ENCODE measurements at places on chromosomes 7 and 10.

DNA sequence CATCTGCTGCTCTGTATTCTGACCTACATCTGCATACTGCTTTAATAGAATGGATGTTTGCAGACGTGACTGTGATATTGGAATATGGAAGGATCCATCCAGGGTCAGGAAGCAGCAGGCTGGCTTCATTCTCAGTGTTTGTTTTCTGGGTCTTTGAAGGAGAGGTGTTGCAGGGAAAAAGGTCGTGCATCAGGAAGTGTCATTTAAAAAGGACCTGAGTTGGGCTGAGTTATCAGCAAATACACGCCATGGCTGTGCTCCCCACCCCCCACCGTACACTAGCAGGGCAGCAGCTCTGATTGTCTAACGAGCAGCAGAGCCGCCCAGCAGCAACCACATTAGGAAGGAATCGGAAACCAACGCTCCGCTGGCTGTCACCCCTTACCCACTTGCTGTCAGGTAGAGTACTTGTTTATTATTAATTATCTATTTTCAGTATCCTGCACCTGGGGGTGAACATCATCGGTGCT, 63.1 kb upstream of the STEAP1B start:
- peak; percentile 51 for DNase-seq

- no peak for DNase-seq
These were observed 60.5 kb upstream of the BET1 start for GRCh38 chr7:94064541-94065191.

GRCh38 chr7:8303904-8304528, 42.0 kb upstream of the ICA1 start:
- DNase-seq: no peak

- no peak for DNase-seq
These were observed 187.8 kb downstream of the PARD3 start for GRCh38 chr10:34627331-34627730.

DNA sequence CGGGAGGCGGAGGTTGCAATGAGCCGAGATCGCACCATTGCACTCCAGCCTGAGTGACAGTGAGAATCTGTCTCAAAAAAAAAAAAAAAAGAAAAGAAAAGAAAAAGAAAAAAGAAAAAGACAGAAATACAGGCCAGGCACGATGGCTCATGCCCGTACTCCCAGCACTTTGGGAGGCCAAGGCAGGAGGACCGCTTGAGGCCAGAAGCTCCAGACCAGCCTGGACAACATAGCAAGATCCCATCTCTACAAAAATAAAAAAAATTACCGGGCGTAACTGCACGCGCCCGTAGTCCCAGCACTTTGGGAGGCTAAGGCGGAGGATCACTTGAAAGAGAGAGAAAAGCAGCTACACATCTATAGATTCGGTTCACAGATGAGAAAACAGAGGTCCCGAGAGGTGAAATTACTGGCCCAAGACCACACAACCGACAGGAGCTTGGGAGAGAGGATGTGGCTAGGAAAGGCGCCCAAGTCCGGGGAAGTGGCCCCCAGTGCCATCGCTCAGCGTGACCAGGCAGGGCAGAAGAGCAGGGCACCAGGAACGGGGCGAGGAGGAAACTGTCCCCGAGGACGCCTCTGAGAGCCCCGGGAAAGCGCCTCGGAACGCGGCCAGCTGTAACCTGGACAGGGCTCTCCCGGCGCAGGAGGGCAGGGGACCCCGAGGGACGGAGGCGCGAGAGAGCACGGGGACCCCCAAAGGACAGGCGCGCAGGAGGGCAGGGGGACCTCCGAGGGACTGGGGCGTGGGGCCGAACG, 612 bp downstream of the SNX8 start:
- no peak for DNase-seq

DNA sequence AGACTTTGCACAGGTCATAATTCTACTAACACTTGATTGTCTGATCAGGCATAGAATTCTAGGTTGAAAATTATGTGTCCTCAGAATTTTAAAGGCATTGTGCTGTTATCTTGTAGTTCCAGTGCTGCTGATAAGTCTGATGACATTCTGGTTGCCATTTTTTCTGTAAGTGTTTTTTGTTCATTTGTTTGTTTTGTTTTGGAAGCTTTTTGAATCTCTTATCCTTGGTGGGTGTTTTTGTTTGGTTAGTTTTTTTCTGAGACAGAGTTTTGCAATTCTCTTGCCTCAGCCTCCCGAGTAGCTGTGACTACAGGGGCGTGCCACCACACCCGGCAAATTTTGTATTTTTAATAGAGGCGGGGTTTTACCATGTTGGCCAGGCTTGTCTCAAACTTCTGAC, 178.9 kb downstream of the CCDC71L start:
- DNase-seq: no peak

DNA sequence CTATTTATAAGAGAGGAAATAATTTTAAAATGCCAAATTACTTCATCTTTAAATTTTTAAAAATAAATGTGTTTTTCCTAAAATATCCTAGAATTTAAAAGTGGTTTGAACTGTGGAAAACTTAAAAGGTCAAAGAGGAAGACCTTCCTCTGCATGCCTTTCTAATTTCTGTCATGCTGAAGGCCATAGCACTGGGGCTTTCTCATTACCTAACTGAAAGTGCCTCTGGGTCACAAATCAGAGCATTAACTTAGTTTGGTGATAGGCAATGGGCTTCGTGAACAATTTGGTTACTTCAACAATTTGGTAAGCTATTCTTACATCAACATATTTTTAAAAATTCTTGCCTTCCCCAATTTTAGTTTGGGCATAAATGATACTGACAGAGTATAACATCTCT, 100.2 kb upstream of the SAMD8 start:
- DNase-seq: no peak

GRCh38 chr7:29496355-29497020, 67.1 kb upstream of the PRR15 start:
- DNase-seq: no peak

DNA sequence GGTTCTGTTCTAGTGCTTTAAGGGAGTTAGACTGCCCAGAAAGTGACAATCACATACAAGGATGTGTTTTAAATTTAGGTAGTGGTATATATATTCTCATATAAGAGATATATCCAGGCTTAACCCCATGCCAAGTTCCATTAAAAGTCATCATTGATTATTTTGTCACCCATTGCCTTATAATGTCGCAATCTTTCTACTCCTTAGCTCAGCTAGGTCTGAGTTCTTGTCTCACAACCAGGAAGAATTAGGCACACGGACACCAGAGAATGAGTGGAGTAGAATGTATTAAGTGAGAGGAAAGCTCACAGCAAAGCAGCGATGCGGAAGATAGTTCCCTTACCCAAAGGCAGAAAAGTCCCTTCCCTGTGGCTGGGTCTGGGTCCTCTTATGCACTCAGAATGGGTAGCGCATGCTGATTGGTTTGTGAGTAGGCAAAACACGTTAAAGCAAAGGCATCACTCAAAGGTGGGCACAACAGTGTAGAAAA, 197.2 kb upstream of the AHR start:
- no peak for DNase-seq

GRCh38 chr7:12650080-12650479, 37.4 kb upstream of the ARL4A start:
- no peak for DNase-seq

- DNase-seq: no peak
These were observed 32.1 kb downstream of the ARMC3 start for GRCh38 chr10:22959950-22960349.

DNA sequence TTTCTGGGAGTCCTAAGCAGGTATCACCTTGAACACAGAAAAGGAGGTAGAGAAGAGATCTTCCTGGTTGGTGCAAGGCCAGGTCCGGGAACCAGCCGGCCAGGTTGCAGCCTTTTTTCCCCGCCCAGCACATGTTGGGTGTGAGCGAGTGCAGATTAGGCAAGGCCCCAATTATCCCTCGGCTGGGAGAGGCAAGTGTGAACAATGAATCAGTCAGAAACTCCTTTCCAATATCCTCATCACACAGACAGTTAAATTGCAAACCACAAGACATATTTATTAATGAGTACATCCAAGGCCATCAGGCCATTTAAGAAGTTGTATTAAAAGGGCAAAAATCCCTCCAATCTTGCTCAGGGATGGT, 115.0 kb upstream of the AFAP1L2 start:
- no peak for DNase-seq

Data from cardiac muscle cell (in vitro differentiated cells and primary cell).